ENCODE measurements at places on chromosomes 6 and 20.
A peak's percentile ranks its signal among the peaks of the same experiment; 100 is the strongest.

DNA sequence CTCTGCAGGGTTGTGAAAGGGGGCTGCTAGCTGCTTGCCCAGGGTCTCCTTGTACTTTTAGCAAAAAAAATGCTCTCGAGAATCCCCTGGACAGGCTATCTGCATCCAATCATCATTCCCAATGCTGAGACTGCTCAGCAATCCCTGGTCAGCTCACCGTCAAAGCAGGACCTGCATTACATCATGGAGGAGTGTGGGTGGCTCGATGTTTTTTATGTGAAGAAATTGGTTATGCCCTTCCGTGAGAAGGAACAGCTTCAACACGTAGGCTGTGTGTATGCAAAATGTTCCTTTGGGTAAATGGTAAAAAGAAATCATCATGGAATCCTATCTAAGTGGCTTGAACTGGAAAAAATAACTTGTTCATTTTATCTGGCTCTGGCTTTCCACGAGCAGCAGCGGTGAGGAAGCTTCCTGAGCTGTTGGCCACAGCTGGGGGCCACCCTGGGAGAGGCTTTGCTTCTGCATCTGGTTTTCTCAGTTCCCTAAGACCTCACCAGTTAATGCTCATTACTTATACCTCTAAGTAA, 111.4 kb downstream of the FYN start:
- no peak for DNase-seq

DNA sequence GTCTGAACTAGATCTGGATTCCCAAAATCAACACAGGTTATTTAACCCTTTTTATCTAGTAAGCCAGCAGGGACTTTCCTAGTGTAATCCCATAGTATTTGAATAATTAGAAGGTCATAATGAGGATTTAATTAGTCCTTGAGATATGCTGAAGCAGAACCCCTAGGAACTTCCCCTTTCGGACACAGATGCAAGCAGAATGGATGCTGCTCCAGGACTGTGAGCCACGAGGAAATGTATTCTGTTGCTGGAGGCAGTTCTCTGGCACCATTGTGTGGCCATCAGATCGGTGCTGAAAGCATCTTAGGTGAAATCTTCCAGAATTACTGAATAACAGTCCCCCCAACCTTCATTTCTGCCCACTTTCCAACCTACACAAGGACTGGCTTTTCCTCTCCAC, 206.9 kb downstream of the TMEM242 start:
- DNase-seq, result no peak

GRCh38 chr20:62995481-62995880, 11.3 kb downstream of the BHLHE23 start:
- DNase-seq, result no peak

GRCh38 chr6:43734294-43734665, 35.7 kb upstream of the VEGFA start:
- DNase-seq, result no peak

DNA sequence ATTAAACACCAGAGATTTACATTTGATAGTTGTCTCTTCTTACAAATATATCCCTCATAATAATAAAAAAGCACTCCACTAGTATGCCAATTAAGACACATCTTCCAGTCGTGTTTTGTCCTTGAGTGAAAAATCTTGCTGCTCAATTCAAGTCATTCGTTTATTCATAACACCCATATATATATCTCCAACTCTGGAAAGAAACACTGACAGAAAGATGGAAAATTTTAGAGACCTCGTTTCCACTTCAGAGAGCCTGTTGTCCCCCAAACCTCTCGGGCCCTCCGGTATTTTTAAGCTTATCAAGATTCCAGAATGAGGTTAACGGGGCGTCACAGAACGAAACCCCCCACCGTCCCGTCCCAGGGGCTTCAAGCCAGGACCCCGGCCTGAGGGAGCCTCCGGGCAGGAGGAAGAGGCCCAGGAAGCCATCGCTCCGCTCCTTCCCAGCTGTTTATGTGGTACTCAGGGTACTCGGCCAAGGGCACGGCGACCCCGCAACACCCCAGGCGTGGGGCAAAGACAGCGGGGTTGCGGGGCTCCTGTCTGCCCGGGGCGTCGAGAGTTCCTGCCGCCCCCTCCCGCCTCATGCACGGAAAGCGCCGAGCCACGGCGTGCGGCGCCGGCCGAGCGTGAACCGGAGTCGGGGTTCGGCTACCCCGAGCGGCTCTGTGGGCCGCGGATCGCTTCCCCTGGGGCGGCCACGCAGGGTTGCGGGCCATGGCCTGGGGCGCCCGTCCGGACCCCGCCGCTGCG, 623 bp upstream of the SNX9 start:
- DNase-seq, result no peak

DNA sequence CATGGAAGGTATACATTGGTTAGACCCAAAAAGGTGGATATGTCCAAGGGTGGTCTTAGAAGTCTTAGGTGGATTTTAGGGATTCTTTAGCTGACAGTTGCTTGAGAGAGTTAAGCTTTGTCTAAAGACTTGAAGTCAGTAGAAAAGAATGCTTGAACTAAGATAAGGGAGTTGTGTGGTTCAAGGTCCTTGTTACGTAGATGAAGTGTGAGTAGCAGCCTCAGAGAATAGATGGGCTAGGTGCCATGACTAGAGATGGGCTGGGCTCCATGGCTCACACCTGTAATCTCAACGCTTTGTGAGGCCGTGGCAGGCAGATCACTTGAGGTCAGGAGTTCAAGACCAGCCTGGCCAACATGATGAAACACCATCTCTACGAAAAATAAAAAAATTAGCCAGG, 1.7 kb downstream of the SHLD1 start:
- DNase-seq, result no peak

GRCh38 chr6:70717038-70717801, 49.5 kb downstream of the SMAP1 start:
- DNase-seq, result no peak

DNA sequence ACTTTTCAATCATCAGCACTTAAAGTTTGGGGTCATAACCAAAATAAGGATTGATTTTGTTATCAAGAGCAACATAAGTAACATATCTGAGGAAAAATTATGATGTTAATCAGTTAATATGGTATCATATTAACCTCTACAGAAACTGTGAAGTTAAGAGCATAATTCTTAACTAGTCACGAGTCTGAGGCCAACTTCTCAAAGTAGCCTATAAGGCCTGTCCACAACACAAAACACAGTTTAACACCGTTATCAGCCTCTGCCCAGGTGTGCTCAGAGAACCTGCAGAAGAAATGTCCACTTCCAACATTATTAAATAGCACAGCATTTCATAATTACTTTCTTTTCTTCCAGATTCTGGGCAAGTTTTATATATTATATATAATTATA, 1.1 kb downstream of the STX7 start:
- DNase-seq, result no peak

GRCh38 chr6:42970871-42971612, 7.9 kb downstream of the PEX6 start:
- no peak for DNase-seq

GRCh38 chr6:157207521-157208076, 115.7 kb downstream of the TMEM242 start:
- no peak for DNase-seq

DNA sequence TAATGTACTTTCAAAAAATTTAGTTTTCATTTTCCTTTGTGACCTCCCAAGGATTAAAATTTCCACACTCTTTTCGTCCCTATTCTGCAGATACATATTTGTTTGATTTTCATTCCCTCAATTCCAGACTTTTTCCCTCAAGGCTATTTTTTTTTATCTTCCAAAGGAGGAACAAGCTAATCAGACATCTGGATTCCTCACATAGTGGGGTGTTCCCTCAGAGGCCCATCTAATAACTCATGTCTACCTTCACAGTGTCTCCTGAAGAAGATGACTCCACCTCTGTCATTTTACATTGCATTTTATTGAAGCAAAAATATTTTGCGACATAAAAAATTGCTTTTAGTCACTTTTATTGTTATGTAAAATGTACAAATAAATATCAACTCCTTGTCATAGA, 122.2 kb downstream of the RFPL4B start:
- no peak for DNase-seq

DNA sequence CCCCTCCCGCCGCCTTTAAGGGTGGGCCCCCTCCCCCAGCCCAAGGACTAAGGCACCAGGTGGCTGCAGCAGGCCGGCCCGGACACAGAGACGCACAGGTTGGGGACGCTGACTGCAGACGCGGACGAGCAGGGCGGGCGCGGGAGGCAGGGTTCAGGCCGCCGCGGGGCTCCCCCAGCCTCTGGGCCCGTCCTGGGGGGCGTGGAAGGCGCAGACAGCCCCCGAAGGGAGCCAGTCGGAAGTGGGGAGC, 9.3 kb downstream of the DUSP15 start:
- DNase-seq, result no peak

GRCh38 chr6:54273214-54273820, 34.9 kb upstream of the TINAG start:
- no peak for DNase-seq

- no peak for DNase-seq
Observed at GRCh38 chr6:25576919-25577318, 75.1 kb upstream of the SCGN start.

DNA sequence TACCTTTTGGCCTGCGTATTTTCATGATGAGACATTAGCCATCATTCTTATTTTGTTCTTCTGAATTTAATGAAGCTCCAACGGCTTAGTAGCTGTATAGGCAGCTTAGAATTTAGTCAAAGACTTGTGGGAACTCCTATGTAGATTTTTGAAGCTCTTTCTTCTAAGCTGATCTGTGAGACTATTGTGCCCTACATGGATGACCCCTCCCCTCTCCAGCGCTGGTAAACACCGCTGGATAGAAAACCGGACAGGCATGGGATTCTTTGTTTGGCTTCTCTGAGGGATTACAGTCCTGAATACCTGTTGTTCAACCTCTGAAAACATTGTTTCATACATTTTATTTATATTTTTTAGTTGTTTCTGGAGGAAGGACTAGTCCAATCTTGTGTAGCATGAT, 1353.4 kb downstream of the GRIK2 start:
- DNase-seq, result no peak

- no peak for DNase-seq
Observed at GRCh38 chr6:157724138-157724820, 98.8 kb upstream of the SNX9 start.

- DNase-seq, result peak; percentile 55
Observed at GRCh38 chr6:131807644-131808459, at the start of gene ENPP1. ENPP1 (plus strand) TSS chr6:131808020; CDS start chr6:131808036, 16 bp downstream.

DNA sequence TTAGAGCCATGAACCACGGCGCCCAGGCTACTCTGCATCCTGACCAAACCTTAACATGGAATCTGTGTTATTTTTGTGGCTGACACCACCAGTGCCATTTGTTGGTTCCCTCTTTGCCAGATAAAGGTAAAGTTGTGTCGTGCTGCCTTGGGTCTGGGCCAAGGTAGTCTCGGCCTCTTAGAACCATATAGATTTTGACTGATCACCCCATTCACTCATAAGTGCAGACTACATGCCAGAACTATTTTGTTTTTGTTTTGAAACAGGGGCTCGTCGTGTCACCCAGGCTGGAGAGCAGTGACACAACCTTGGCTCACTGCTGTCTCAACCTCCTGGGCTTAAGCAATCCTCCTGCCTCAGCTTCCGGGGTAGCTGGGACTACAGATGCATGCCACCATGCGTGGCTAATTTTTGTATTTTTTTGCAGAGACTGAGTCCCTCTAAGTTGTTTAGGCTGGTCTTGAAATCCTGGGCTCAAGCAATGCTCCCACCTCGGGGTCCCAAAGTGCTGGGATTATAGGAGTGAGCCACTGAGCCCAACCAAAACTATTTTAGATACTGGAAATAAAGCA, 19.2 kb upstream of the RIPOR3 start:
- DNase-seq, result no peak

DNA sequence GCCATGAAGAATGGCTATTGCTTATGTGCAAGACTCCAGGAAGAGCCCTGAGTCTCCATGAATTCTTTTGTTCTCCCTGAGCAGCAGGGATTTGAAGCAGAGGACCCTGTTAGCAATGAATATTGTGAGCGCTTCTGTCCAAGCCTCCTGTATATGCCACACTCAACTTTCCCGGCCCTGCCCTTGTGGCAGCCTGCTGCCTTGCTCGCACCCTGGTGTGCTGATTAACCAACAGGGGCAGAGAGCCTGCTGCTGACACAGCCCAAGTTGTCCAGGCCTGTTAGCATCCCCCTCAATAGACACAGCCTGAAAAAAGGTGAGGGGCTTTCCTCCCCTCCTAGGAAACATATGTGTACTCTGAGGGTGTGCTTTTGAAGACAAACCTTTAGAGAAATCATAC, 131.4 kb downstream of the BMP2 start:
- DNase-seq, result no peak

- no peak for DNase-seq
Observed at GRCh38 chr6:139732451-139732850, 358.0 kb upstream of the CITED2 start.

GRCh38 chr6:64249115-64249514, 613.5 kb downstream of the PHF3 start:
- DNase-seq, result no peak

GRCh38 chr6:34095136-34095505, 50.8 kb downstream of the GRM4 start:
- DNase-seq, result no peak

DNA sequence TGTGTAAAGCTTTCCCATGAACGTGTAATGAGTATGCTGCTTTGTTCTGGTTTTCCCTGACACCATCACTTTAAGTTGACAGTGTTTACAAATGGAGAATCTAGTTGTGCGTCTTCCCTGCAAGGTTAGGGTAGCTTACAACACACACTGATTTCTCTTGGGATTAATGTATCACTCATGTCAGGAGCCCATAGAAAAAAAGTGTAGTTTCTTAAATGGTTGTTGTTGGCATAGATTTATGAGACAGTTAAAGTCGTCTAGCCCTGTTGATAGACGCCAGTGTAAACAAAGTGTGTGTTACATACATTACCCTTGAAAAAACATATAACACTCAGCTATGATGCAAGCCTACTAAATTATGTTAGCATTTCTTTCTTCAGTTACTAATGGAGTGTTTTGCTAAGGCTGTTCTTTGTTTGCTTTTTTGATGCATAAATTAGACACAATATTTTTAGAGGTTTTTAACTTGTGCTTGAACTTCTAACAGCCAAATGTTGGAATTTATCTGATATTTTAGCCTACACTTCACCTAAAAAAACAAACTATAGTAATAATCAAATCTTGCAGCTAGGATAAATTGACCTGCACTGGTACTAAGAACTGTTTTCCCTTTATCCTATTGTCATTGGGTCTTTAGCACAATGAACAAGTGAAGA, 88.6 kb downstream of the RNF217 start:
- DNase-seq, result no peak

DNA sequence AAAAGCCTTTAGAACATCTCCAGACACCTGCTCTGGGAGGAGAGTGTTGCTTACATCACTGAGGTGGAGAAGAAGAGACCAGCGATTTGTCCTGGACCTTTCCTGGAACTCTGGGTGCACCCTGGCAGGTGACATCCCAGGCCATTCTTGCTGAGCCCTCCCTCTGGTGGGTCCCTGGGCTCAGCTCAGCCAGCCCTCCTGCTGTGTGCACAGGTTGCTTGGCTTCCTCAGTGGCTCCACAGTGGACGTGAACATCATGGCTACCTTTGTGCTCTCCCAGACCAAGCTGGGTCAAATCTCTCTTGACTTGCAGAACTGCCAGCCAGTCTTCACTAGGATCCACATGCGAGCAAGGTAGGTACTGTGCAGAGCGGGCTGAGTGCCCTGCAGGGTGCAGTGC, 19.9 kb upstream of the BPIFA2 start:
- DNase-seq, result no peak

- DNase-seq, result no peak
Observed at GRCh38 chr6:36958775-36959554, 4.4 kb downstream of the PI16 start.
